Foreskin keratinocyte (primary cell): ENCODE measurements at places on chromosomes 6 and 20.

- no peak for DNase-seq
Observed at GRCh38 chr6:170007468-170008293, 256.3 kb downstream of the ERMARD start.

GRCh38 chr6:117956386-117956785 is 49.3 kb downstream of the SLC35F1 start:
- no peak for DNase-seq

GRCh38 chr6:143482593-143482992 is 28.9 kb downstream of the FUCA2 start:
- no peak for DNase-seq

- peak; percentile 37 for DNase-seq
Observed at GRCh38 chr20:44785768-44786167, 24.6 kb downstream of the RIMS4 start.

DNA sequence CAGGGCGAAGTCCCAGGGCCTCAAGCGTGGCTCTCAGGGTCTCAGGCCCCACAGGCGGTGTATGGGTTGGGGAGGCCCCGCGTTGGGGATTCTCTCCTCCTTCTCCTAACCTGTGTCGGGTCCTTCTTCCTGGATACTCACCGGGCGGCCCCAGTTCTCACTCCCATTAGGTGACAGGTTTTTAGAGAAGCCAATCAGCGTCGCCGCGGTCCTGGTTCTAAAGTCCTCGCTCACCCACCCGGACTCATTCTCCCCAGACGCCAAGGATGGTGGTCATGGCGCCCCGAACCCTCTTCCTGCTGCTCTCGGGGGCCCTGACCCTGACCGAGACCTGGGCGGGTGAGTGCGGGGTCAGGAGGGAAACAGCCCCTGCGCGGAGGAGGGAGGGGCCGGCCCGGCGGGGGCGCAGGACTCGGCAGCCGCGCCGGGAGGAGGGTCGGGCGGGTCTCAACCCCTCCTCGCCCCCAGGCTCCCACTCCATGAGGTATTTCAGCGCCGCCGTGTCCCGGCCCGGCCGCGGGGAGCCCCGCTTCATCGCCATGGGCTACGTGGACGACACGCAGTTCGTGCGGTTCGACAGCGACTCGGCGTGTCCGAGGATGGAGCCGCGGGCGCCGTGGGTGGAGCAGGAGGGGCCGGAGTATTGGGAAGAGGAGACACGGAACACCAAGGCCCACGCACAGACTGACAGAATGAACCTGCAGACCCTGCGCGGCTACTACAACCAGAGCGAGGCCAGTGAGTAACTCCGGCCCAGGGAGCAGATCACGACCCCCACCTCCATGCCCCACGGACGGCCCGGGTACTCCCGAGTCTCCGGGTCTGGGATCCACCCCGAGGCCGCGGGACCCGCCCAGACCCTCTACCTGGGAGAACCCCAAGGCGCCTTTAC is at the start of gene HLA-G:
TSS of gene HLA-G (plus strand) at position 247 of the 892 bp plus-strand sequence. CDS start at position 267, 20 bp downstream.
- DNase-seq, result no peak

- DNase-seq, result no peak
Observed at GRCh38 chr6:144321839-144322591, 36.9 kb downstream of the UTRN start.

DNA sequence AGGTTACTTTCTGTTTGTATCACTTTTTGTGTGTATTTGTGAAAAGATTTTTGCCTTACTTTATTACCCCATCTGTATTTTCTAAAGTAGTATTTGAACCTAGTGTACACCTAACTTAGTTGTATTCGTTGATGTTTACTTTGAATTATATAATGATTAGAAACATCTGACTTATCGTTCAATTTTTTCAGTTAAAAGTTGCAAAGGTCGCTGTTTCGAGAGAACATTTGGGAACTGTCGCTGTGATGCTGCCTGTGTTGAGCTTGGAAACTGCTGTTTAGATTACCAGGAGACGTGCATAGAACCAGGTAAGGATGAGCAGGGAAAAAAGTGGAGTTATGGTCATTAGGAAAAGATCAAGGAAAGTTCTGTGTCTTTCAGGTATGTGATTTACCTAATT is 42.0 kb downstream of the ENPP1 start:
- DNase-seq, result no peak

DNA sequence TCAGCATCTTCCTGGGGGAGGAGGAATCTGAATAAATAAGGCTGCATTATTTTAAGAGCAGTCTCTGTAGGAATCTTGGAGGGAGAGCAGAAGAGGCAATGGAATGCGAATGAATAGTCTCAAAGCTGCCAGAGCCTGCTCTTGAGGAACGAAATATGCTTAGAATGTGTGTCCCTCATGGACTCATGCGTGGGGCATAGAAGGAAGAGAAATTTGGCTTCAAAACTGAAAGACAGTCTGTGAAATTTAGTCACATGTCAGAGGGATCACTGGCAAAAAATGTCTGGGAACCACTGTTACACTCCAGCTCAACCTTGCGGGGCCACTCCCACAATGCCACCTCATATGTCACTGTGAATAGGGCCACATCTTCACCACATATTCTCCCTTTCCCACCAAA is 95.5 kb downstream of the GJA10 start:
- DNase-seq, result no peak

GRCh38 chr6:150065083-150065482 is 3.8 kb downstream of the ULBP3 start:
- no peak for DNase-seq

- DNase-seq, result peak; percentile 17
Observed at GRCh38 chr6:100116411-100117194, 122.6 kb upstream of the MCHR2 start.

- DNase-seq, result no peak
Observed at GRCh38 chr20:6502999-6503398, 264.5 kb upstream of the BMP2 start.

DNA sequence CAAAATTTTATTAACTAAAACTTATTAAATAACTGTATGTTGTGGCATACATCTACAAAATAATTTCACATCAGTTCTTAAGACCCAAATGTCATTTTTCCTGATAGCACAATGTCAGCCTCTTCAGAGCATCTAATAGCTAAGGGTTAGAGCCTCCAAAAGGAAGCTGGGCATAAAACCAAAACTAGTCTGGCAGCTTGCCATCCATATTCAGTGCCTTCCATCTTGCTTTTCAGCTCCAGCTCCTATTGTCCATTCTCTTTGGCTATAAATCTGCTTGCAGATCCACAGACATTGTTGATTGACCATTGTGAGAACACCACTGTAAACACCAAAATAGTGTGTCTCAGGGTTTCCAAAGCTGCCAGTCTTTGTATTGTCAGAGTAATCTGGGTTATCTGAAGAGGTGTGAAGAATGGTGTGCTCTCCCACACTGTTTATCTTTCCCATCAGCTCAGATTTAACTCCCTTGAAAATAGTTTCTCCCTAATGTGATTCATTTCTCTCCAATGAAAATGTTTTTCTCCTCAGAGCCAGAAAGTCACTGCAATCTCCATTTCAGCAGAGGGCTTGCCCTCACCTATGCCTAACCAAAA is 154.8 kb upstream of the KCNQ5 start:
- DNase-seq, result no peak

- DNase-seq, result no peak
Observed at GRCh38 chr20:41540918-41541317, 77.3 kb downstream of the CHD6 start.

DNA sequence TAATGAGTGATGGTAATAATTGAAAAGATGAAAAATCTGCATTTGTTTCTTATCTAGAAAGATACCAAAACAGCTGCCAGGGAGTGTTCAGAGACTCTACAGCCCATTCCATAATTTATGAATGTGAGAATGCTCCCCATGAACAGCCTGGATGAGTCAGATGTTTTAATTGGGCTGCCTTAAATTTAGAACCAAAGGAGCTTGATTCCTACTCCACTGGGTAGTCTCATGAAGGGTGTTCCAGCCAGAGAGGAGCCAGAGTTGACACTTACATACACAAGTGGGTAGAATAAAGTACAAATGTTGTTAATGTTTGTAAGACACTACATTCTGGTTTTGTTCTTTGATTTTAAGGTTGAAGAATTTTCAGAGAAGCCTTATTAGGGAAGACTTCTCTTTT is 158.7 kb upstream of the PRND start:
- no peak for DNase-seq

GRCh38 chr20:33337531-33338165 is 54.6 kb downstream of the BPIFB1 start:
- no peak for DNase-seq

DNA sequence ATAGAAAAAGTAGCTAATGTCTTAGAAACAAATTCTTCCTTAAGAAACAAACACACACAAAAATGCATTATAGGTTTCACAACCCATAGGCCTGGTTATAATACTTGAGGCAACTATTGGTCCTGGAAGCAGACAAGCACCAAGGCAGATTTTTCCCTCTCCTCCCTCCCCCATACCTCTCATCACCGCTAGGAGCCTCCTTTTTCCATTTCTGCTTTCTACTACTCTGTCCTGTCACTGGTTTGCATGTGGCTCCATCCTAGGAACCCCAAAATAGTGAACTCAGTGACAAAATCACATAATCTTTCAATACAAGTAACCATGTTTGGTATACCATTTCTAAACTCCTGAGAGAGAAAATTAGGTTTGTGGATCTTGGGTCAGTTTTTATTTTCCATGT is 66.1 kb downstream of the HMGCLL1 start:
- DNase-seq, result no peak

- DNase-seq, result no peak
Observed at GRCh38 chr6:123655521-123656306, 19.0 kb upstream of the TRDN start.

DNA sequence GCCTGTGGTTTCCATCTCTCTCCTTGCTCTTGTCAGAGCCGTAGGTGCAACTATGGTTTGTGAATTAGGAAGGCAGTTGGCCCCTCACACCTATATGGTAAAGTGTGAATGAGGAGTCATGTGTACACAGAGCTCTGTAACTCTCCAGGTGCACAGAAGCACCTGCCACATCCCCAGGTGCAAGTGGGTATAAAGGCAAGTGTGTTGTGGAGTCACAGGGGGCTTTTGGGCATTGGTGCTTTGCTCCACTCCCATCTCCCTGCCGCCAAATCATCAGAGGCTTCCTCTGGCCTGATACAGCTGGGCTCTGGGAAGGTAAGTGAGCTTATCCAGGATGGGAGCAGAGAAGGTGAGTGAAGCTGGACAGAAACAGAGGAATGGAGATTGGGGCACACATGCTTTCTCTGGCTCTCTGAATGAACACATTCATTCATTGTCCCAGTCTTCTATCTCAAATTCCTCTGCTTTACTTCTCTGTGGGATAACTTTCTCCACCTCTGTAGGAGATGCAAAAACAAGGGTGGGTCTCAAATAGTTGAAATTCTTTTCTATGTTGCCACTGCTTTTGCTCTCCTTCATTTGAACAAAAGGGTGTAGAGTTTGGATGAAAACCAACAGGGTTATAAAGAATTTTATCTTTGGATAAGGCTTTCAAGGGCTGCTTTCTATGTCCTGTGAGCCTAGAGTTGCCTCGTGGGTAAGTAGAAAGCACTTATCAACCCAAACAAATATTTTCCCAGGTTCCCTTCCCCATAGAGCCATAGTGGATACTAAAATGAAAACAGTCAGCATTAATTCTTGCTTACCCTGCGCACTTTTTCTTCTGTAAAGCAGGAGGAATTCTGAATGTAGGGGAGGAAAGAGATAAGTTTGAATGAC is 45.0 kb upstream of the RIPOR2 start:
- no peak for DNase-seq

DNA sequence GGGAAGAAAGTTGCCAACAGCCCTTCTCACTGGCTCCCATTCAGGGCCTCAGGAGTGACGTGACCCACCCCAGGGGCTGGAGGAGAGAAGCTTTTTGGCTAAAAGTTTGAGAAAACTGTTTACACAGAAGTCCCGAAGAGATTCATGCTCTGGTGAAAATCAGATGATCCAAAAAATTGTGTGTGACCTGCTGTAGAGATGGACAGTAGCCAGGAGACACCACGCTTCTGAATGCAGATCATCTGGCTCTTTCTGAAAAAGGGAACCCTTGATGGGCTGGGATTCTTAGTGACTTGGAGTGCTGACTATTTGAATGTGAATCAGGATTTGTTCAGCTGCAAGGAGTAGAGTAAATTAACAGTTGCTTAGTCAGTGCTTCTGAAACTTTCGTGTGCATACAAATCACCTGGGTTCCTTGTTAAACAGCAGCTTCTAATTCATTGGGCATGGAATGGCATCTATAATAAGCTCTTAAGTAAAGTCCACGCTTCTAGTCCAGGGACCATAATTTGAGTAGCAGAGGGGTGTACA is 265.1 kb downstream of the PREX1 start:
- no peak for DNase-seq

- no peak for DNase-seq
Observed at GRCh38 chr20:47003223-47003622, 108.6 kb downstream of the EYA2 start.

GRCh38 chr6:42530751-42531150 is 33.1 kb upstream of the UBR2 start:
- no peak for DNase-seq

- no peak for DNase-seq
Observed at GRCh38 chr6:70686548-70687133, 19.0 kb downstream of the SMAP1 start.

- DNase-seq, result no peak
Observed at GRCh38 chr6:165135889-165136288, 173.5 kb downstream of the C6orf118 start.

- DNase-seq, result no peak
Observed at GRCh38 chr6:105814745-105815536, 271.2 kb upstream of the PRDM1 start.

DNA sequence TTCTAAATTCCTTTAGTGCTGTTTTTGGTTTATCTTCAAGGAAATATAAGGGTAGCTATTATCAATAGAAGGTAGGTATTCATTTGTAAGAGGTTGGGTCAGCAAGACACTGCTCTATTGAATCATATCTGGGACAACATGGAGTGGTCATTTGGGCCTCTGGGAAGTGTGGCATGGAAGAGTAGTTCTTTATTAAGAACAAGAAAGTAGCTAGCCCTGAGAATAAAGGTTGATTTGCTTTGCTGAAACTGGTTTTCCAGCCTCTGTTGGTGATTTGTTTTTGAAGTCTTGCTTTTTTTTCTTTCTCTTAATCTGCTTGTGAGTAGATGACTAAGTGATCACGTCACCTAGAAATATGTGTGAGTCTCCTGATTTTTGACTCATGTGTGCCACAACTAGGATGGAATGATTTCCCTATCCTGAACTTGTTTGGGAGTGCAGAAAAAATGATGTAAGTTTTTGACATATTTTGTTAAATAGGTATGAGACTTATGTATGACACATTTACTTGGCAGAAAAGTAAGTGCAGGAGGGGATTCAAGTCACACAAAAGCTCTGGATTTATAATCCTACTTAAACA is 381.8 kb downstream of the CENPW start:
- peak; percentile 97 for DNase-seq

GRCh38 chr20:36808317-36809257 is 35.0 kb upstream of the DSN1 start:
- DNase-seq, result peak; percentile 72
